ENCODE measurements at places on chromosomes 7 and 10. TPM values are rescaled to one million over a fixed set of nuclear protein-coding genes. Genes with fewer than 3 reads are reported as not detected.
A peak's percentile ranks its signal among the peaks of the same experiment; 100 is the strongest.

DNA sequence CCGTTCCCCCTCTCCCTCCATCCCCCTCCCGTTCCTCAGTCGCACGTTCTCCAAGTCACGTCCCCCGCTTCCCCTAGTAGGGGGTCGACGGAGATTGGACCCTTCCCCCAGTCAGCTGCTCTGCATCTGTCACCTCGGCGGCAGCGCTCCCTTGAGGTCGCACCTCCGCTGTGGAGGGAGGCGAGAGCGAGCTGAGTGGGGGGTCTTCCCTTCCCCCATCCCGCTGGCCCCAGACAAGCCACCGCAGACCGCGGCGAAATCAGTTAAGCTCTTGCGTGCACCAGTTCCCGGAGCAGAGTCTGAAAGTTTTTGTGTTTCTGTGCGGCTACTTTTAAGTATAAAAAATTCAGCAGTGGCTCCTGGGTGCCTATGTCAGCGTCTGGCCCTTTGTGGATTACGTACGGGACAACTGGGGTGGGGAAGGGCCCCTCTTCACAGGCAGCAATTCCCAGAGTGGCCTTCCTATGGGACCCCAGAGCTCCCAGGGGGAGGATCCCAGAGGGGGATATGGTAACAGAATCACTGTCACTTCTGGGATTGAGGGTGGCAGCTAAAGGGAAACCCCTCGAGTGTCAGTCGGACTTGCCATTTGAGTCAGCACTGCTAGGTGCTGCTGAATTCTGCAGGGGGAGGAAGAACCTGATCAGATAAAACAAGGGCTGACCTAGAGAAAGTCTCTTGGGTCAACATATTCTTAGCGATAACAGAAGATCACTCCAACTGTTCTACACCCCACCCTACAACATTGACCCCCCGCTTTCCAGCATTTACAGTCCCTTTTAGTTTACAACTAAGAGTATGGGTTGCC is 12.5 kb upstream of the DDIT4 start:
- no peaks in the 10 kb centered on the region for H3K36me3 ChIP-seq
- H3K4me1 ChIP-seq: peaks cover 46% of the 10 kb centered on the region
- H3K4me3 ChIP-seq: peak overlapping the region; percentile 54
- no peaks in the 10 kb centered on the region for H3K27me3 ChIP-seq

HEPACAM2 gene
- total RNA-seq: 2.0 TPM

TRDMT1 gene
- total RNA-seq: 10.2 TPM

- H3K4me3 ChIP-seq: no peak overlapping the region
- H3K27me3 ChIP-seq: no peaks in the 10 kb centered on the region
- DNase-seq: no peak
- no peak overlapping the region for H3K27ac ChIP-seq
- H3K4me1 ChIP-seq: no peaks in the 10 kb centered on the region
- no peaks in the 10 kb centered on the region for H3K36me3 ChIP-seq
These were observed 67.8 kb downstream of the TBXAS1 start for GRCh38 chr7:139896831-139897230.

- no peaks in the 10 kb centered on the region for H3K4me1 ChIP-seq
- H3K27ac ChIP-seq: no peak overlapping the region
- H3K4me3 ChIP-seq: no peak overlapping the region
- H3K36me3 ChIP-seq: no peaks in the 10 kb centered on the region
- H3K27me3 ChIP-seq: peaks cover 3% of the 10 kb centered on the region
These were observed 7.4 kb downstream of the SH3PXD2A start for GRCh38 chr10:103847909-103848468.

LOXL4 gene
- 0.04 TPM for total RNA-seq

GRCh38 chr7:128124786-128125185 is 93.5 kb upstream of the LRRC4 start:
- no peaks in the 10 kb centered on the region for H3K36me3 ChIP-seq
- DNase-seq: no peak
- H3K27ac ChIP-seq: no peak overlapping the region
- peaks cover 30% of the 10 kb centered on the region for H3K27me3 ChIP-seq
- H3K4me3 ChIP-seq: no peak overlapping the region
